ENCODE measurements at places on chromosomes 6 and 20.
A peak's percentile ranks its signal among the peaks of the same experiment; 100 is the strongest.

GRCh38 chr6:63023726-63024125 is 187.5 kb upstream of the FKBP1C start:
- peak; percentile 1 for DNase-seq

DNA sequence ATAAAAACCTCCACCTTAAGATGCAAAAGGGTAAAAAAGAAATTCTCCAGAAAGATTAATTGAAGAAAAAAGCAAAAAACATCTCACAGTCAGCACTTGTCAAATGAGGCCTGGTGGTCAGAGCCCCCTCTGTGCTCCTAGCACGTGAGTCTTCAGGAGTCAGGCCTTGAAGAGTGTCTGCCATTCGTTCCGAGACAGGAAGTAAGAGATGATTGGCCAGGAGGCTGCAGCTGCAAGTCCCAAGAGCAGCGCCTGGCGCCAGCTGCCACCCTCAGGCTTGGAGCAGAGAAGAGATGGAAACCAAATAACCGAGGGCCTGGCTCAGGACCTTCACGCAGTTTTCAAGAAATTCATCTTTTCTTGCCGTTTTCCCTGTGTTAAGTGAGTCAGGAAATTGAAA is 65.0 kb downstream of the FAM120B start:
- DNase-seq = no peak

- DNase-seq = no peak
Observed at GRCh38 chr20:51959066-51959542, 156.8 kb upstream of the SALL4 start.

DNA sequence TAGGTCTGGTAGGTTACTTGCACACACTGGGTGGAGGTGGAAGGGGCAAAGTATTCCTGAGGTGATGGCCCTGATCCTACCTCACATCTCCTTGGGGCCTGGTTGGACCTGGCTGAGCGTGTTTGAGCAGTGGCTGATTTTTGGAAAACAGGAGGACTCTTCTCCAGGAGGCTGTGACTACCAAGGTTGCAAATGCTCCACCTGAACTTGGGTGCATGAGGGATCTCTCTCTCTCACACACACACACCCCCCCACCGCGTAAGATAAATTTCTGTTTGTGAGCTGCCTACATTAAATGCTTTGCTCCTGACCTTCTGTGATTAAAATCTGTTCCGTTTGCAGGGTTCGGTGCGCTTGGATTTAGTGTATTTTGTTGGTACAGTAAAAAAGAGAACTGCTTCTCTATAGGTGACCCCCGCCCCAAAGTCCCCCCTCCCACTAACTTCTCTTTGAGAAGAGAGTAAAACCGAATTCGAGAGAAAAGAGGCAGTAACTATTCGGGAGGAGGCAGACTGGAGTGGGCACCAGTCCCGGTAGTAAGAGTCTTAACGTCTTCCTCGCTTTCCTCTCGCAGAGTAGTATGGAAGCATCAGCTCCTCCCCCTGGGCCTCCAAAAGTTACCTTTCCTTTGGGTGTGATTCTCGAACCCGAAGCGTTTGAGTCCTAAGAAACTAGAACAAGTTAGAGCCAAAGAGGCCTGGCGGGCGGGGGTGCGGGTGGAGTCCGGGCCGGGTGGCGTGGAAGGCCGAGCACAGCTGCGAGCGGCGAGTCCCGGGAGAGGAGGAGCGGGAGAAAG is 585 bp upstream of the DSE start:
- no peak for DNase-seq

- no peak for DNase-seq
Observed at GRCh38 chr6:16670183-16670582, 91.1 kb downstream of the ATXN1 start.

GRCh38 chr6:148885925-148886845 is 139.4 kb downstream of the UST start:
- DNase-seq = no peak

DNA sequence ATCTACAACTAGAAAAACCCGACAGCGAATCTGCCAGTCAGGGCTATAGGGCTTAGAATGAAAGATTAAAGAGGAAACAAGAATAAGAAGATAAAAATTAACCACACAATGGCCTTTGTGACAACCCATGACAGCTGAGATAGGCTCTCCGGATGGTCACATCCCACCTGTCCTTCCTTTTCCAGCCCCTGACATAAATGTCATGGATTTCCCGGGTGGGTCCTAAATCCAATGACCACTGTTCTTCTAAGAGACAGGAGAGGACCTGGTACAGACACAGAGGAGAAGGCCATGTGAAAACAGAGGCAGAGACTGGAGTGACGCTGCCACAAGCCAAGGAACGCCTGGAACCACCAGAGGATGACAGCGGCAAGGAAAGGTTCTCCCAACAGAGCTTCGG is 41.8 kb downstream of the ATXN1 start:
- no peak for DNase-seq

DNA sequence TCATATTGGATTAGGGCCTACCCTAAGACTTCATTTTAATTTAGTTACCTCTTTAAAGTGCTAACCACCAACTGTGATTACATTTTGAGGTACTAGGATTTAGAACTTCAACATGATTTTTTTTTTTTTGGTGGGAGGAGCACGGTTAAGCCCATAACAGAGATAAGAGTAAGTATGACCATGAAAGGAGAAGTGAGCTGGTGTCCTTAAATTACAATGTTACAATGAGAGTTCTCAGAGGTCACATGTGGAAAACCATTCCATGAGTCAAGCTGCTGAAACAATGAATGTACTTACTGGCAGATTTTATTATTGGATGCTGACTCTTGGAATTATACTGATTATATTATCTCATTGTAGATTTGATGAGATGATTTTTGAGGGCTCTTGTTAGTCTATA is 779.3 kb upstream of the CITED2 start:
- DNase-seq = no peak

DNA sequence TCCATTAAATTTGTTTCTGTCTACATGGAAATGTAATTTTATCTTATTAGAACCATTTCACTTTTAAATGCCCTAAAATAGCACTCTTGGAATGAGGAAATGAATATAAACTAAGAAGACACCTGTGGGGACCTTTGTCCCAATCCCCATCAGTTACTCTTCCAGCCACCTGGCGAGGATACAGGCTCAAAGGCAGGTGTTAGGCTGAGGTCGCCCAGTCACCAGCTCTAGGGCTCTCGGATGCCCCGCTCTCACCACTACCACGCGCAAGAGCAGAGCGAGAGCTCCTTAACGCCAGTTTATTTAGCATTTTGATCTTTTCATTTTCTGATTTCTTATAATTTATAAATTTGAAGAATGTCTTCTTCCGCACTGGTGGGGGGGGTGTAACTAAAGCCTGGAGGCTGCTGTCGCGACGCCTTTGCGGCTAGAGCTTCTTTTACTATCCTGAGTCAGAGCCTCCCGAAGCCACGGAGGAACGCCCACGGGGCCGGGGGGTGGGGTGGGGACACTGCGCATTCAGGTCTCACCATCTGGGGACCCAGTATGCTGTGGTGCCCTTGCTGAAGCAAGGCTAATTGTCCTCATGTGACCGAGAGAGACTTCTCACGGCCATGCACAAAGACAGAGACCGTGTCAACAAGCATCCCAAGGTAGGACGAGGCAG is 38.7 kb upstream of the AFDN start:
- no peak for DNase-seq

GRCh38 chr20:11926292-11926998 is 8.8 kb downstream of the BTBD3 start:
- DNase-seq = no peak

DNA sequence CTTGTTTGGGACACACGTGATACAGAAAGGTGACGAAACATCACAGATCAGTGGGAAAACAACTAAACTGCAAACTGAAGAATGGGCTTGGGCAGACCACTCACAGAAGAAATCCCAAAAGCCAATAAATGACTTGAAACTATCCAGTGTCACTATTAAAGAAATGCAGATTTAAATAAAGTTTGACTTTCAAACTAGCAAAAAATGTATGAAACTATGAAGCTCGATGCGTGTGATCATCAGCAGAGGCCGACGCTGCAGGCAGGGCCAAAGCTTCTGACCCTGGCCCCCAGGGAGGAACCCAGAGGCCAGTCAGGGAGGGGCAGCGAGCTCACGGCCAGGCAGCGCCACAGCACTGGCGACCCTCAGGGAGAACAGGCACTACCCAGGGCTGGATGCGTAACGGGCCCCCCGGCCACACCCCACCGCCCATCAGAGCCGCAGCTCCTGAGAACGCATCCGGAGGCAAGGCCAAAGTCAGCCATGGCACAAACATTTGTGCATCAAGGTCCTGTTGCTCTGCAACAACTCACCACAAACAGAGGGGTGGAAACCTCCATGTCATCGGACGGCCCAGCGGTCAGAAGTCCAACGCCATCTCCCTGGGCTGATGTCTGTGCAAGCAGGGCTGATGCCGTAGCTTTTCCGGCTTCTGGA is 94.1 kb downstream of the YTHDF1 start:
- DNase-seq = no peak

GRCh38 chr6:121236984-121237383 is 97.3 kb downstream of the TBC1D32 start:
- no peak for DNase-seq

DNA sequence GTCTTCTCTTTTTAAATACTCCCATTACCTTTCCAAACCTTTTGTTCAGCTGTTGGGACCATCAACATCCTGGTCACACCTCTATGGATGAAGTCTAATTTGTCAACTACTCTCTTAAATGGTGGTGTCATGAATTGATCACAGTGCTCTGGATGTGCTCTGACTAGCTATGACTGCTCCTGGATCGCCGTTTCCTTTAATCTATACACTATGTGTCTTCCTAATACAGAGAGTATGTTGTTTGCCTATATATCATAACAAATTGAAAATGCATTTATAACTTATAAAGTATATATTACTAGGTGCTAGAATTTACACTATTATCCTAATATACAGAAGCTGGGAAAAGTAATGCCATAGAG is 357.5 kb downstream of the LAMA2 start:
- no peak for DNase-seq

DNA sequence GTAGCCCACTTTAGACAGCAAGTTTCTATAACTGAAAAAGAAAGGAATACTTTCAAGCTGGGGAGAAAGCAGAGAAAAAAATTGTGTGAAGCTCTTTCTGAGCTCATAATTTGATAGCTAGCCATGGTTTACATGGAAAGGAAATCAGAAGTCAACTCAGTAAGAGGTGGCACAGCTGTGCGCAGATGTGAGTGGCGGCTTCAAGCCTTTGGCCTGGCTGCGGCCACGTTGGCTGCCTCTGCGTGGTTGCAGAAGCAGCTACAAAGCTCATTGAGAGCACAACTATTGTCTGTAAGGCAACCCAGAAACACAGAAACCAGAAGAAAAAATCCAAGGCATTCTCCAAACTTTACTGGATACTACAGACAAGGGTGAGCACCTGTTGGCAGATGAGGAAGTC is 136.9 kb downstream of the SASH1 start:
- DNase-seq = no peak

DNA sequence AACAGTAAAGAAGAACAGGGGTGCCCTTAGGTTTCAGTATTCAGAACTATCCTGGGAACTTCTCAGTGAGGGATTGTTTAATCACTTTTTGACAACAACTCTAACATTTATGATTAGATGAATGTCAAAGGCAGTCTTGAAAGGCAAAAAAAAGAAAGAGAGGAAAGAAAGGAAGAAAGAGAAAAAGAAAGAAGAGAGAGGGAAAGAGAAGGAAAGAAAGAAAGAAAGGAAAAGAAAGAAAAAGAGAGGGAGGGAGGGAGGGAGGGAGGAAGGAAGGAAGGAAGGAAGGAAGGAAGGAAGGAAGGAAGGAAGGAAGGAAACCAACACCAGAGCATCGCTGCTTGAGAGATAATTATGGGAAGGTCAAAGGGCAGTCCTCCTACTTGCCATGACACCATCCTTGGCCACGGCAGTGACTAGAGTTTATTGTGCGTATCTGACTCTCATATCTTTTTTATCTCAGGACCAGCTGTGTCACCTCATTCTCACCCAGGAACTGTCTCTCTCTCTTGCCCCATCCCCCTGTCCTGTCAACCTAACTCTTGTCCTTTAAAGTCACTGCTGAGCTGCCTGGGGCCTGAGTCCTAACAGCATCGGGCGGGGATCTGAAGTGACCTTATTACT is 96.8 kb upstream of the ATXN1 start:
- no peak for DNase-seq

GRCh38 chr6:130680116-130680515 is 147.1 kb upstream of the SMLR1 start:
- DNase-seq = no peak

DNA sequence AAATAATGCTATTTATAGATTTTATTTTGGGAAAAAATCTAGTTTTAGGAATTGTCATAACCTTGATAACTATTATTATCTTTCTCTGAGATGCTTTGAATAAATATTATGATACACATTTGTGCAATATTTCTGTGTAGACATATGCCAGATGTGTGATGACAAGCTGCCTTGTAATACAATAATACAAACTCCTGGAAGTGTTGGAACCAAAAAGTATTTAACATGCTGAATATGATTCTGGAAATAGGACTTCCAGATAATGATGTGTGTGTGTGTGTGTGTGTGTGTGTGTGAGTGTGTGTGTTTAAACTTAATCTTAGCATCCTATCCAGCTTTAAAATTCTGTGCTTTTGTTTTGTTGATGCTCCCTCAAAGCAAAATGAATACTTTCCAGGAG is 233.6 kb downstream of the ADGRB3 start:
- no peak for DNase-seq

GRCh38 chr6:84641076-84641475 is 123.3 kb downstream of the TBX18 start:
- DNase-seq = no peak

DNA sequence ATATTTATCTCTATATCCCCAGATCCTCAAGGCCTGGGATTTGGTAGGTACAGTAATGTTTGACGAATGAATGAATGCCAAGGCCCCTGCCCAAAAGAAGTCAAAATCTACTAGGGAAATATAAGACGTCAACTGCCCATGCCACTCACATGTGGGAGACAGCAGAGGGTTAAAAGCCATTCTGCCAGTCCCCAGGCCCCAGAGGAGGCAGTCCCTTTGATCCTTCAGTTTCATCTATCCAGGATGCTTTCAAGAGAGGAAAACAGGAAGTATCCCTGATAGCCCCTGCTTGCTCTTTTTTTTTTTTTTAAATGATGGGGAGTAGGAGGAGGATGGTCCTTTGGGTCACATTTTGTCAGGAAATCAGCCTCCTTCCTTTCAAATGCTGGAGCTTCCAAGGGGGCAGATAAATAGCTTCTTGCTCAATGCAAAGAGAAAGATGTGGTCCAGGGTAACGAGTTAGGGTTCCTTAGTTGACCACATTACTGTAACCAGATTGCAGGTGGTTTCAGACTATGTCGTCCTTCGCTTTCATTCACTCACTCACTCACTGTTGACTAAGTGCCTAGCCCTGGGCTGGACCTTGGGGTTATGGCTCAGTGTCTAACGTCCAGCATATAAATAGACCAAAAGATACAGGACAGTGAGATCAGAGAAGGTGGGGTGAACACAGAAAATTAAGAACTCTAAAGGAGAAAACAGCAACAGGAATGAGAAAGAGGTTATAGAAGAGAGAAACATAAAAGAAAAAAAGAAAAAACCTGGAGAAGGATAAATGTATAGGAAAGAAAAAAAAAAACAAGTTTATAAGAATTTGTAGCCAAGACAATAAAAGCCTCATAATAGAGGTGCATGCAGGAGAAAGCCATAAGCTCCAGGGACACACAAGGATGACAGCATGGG is 64.6 kb upstream of the PIM1 start:
- DNase-seq = no peak

All from COR-L47 (cell line).